ENCODE measurements at places on chromosomes 1 and 21.

GRCh38 chr21:16956824-16957223 is 556.0 kb upstream of the CXADR start:
- DNase-seq = no peak

- no peak for DNase-seq
Measured at GRCh38 chr1:65820983-65821382, 28.3 kb downstream of the PDE4B start.

DNA sequence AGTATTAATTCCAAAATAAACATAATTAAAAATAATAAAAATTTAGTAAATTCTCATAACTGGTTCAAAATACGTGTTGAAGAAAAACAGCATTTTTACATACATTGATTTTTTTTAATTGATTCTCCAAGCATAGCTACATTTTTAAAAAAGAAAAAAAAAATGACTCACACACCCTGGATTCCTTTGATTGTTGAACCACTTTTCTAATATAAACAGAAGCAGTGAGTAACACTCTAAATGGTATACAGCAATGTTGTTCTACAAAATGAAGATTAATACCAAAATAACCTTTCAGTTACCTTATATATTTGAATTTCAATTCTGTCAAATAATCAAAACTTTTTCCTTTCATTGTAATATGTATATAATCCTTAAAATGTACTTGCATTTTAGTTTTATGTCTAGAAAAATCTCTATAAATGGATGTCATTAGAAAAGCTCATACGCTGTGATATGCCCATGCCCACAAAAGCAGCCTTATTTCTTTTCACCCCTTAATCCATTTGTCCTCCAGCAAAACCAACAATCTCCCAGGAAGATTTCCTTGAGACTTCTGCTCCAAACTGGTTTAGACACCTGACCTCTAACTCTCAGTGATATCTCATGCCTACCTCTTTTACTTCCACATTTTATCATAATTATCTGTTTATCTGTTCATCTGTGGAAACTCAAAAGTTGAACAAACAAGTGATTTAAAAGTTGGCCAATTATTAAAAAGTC is 246.4 kb upstream of the NR5A2 start:
- DNase-seq = no peak

- no peak for DNase-seq
Measured at GRCh38 chr1:26280333-26281042, 602 bp downstream of the SH3BGRL3 start.

DNA sequence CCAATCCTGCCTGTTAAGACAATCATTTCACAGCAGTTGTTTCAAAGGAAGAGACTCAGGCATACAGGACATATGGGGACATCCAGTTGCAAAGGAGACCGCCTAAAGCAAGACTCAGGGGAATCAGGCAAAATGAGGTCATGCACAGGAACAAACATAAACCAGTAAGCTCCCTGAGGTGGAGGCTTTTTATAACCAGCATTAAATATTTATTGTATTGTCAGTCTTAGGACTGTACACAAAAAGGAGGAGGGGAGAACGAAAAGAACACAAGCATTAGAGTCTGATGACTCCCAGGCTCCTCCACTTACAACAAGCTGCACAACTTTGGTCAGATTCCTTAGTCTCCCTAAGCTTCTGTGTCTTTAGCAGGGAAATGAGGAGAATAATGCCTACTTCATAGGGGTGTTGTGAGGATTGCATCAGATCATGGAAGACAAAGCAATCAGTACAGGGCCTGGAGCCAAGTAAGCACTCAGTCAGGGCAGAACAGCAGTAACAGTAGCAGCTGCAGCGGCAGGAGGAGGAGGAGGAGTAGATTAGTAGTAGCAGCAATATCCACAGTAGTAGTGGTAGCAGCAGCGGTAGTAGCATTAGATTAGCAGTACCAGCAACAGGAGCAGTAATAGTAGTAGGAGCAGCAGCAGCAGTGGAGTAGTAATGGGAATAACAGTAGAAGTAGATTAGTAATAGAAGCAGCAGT is 54.2 kb upstream of the SPATA6 start:
- no peak for DNase-seq

DNA sequence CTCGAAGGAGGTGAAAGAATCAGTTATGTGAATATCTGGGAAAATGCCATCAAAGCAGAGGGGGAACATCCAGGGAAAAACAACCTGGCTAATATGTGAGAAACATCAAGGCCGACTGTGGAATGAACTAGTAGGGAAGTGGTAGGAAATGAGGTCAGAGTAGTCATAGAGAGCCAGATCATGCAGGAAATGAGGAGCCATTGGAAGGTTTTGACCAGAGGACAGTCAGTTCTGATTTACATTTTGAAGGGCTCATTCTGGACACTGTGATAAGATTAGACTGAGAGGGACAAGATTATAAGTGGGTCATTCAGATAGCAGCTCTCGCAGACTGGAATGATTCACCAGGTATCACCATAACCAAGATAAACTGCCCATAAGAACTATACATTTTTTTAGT is 63.7 kb downstream of the SYT14 start:
- no peak for DNase-seq

DNA sequence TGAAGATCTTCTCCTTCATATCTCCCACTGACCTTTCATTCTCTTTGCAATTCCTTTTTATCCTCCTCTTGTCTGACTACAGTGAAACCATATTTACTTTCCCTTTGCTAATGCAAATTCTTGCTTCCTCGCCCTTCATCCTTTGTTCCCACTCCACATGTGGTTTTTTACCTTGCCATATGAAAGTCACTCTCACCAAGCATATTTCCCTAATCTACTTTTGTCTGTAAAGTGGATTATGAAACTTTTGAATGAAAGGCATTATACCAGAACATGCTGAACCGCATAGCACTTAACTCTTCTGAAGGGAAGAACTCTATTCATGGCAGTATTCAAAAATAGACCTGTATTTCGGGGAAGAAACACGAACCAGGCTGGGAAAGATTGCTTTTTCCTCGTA is 8.0 kb upstream of the TMPRSS15 start:
- DNase-seq = no peak

DNA sequence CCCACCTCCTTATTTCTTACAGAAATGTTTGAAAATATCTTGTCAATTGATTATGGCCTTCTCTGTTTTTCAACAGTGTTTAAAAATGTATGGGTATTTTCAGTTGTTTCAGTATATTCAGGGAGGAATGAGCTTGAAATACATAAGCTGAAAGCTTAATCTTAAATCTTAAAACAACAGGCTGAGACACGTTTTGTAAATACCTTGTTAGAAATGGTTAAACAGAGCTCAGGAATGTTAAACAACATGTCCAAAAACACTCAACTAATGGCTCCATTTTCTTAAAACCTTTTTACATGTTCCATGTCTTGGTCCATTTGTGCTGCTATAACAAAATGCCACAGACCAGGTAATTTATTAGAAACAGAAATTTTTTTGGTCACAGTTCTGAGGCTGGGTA is 953.8 kb upstream of the ADGRL2 start:
- no peak for DNase-seq

DNA sequence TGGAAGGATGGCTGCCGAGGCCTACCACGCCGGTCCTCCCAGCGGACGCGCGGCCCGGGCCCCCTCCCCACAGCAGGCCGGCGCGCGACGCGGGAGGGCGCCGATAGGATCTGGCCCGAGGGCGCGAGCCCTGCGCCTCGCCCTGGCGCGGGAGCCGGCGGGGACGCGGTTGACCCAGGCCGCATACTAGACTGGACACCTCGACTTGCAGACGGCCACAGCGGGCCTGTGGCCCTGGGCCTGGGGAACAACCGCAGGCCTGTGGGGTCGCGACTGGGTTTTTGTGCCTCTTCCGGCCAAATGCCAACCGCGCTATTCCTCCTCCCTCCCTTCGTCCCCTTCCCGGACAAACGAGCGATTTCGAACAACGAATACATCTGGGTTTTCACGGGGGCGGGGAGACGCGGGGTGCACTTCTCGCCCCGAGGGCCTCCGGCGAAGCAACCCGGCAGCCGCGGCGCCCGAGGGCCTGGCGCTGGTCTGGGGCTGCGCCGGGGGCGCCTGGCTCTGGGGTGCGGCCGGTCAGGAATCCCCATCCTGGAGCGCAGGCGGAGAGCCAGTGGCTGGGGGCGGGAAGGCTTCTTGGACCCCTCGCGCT is 2.4 kb downstream of the NHLH2 start:
- no peak for DNase-seq

DNA sequence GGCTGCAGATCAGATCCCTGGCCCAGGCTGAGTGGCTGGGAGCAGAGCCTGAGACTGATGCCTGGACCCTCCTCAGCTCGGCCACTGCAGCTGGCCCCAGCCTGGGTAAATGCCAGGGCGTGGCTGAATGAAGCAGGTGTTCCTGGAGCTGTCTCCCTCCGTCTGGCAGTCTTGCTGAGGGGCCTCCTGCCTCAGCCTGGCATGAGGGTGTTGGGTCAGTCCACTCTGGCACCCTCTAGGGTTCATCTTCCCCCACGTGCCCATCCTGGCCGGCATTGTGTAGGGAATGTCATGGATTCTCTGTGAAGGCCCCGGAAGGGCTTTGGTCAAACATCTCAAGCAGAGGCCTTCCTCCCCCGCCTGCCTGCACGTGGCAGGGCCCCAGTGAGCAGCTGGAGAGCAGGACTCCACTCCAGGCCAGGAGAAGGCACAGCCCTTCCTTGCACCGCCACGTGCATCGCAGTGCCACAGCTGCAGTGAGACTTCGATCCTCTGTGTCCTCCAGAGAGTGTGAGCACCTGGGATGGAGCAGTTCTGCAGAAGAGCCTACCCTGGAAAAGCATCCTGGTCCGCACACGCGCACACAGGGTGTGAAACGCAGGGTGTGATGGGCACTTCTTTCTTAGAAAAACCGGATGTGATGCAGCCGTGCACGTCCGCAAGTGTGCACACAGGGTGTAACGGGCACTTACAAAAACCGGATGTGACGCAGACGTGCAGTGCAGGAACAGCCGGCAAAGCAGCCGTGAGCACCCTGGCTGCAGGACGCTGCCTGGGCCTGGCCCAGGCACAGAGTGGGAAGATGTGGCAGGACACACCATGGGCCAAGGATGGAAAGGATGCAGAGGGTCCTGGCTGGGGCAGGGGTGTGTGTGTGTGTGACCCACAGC is 4.6 kb upstream of the KRTAP10-4 start:
- DNase-seq = no peak

GRCh38 chr1:10497109-10497508 is 22.4 kb downstream of the PEX14 start:
- no peak for DNase-seq

- DNase-seq = no peak
Measured at GRCh38 chr1:159184201-159184600, 12.8 kb downstream of the CADM3 start.

DNA sequence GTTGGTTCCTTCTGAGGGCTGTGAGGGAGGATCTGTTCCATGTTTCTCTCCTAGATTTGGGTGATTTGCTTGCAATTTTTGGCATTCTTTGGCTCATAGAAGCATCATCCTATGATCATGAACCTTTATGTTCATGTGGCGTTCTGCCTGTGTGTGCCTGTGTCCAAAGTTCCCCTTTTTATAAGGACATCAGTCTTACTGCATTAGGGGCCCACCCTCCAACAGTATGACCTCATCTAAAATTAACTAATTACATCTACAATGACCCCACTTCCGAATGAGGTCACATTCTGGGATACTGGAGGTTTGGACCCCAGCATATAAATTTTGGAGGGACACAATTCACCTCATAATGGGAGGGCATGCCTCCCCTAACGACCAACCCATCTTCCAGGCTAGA is 12.8 kb upstream of the CAMK1G start:
- no peak for DNase-seq

DNA sequence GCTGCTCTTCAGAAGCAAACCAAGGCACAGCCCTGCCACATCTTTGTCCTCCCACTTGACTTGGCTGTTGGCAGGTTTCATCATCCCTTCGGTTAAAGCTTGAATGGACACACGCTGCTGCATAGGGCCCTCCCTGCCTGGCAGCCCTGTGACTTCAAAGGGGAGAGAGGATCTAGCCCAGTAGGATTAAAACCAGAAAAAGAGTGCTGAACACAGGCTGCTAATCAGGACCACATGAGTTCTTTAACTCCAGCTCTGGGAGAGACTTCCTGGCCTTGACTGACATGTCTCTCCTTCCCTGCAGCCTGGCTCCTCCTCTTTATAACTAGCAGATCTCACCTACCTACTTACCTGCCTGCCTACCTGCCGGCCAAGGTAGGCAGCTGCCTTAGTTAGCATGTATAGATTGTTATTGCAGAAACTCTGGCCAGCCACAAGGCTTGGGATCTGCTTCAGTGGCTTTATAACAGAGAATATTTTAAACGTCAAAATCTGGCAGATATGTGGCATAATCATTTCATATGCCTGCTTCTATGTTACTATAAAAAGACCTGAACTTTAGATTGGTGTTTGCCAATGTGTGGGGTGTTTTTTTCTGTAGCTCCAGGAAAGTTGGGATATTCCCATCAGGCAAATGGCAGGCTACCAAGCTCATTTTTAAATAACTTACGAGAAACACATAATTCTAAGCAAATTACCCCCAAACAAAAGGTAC is 49.4 kb downstream of the ERG start:
- no peak for DNase-seq

DNA sequence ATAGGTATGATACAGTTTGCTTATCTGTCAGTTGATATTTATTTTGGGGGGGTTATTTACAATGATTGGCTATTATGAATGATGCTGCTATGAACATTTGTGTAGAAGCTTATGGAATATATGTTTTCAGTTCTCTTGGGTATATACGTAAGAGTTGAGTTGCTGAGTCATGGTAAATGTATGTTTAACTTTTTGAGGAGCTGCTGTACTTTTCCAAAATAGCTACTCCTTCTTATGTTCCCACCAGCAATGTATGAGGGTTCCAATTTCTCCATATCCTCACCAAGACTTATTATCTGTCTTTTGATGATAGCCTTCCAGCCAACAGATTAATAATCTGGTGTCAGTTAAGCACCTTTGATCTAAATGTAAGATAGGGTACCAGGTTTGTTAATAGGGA is 11.9 kb downstream of the SOAT1 start:
- DNase-seq = no peak

DNA sequence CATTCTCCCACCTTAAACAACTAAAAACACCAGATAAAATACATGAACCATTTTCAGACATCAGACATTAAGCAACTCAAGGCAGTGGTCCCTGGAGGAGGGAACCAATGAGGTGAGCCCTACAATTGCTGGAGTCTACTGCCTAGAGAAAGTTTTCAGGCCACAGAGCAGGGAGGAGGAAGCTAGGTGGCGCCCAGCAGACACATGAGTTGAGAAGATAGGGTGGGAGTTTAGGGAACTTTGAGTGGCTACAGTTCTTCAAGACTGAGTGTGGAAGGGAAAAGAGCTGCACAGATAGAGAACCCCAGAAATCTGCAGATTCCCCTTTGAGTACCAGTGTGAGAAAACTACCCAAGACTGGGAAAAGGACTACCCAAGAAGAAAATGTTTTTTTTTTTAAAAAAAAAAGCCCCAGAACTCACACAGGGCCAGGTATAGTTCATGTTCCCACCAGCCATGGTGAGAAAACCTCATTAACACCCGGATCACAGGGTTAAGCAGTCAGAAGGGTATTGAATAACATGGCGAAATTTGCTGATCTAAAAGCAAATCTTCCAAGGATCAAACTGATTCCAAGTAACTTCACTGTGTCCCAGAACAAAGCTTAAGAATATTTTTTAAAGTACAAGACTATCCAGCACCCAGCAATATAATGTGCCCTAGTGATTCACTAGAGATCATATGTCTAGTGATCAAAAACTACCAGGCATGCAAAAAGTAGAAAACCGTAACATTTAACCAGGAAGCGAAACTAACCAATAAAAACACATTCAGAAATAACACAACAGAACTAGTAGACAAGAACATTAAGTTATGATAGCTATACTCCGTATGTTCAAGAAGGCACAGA is 12.0 kb downstream of the ALDH9A1 start:
- no peak for DNase-seq
